ENCODE measurements at places on chromosomes 2 and 18. TPM values are rescaled to one million over a fixed set of nuclear protein-coding genes. Genes with fewer than 3 reads are reported as not detected.

The RAD51AP2 gene
- total RNA-seq = 0.04 TPM

The CASP8 gene
- total RNA-seq = 15.6 TPM

The INPP5D gene
- 21.6 TPM for total RNA-seq

The ATOH8 gene
- total RNA-seq = not detected

The CDH2 gene
- 0.08 TPM for total RNA-seq

The PLA2R1 gene
- 4.5 TPM for total RNA-seq

The SPC25 gene
- total RNA-seq = 2.0 TPM
